Globus pallidus (tissue), 1 donor: ENCODE measurements at places on chromosomes 4 and X.

GRCh38 chr4:138833974-138834373 lies 181.6 kb upstream of the NOCT start:
- DNase-seq, result peak; percentile 9

- no peak for DNase-seq
These were observed 645.0 kb downstream of the PCDH7 start for GRCh38 chr4:31365006-31365690.

GRCh38 chr4:187268940-187269339 lies 545.3 kb upstream of the FAT1 start:
- no peak for DNase-seq

GRCh38 chrX:31099536-31100090 lies 27.8 kb upstream of the FTHL17 start:
- DNase-seq, result no peak

DNA sequence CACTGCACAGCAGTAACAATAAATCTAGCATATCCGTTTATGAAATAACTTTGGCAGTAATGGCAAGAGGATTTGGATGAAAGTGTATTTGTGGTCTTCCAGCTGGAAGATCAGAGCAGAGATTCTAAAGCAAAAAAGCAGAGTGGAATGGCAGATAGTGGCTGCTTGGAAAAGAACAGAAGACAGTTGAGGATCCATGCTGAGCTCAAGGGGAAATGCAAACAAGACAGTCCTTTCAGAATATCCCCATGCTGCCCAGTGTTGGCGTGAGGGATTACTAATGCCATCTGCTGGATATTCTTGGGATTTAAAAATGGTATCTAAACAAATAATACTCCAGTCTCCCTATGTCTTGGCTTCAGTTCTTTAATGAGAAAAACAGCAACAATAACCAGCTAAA lies 629.1 kb upstream of the ATOH1 start:
- DNase-seq, result peak; percentile 26

DNA sequence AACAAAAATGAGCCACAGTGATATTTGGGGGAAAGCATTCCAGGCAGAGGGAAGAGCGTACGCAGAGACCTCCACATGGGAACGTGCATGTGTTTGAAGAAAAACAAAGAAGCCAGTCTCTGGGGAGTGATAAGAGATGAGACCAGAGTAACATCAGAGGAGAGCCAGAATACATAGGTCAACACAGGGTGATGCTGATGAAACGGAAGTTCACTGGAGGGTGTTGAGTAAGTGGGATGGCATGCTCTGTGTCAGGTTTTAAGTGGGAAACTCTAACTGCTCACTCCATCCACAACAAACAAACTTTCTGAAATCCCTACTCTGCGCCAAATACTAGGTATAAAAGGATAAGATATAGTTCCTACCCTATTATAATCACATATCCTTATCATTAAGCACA lies 110.0 kb downstream of the ARHGAP6 start:
- no peak for DNase-seq

DNA sequence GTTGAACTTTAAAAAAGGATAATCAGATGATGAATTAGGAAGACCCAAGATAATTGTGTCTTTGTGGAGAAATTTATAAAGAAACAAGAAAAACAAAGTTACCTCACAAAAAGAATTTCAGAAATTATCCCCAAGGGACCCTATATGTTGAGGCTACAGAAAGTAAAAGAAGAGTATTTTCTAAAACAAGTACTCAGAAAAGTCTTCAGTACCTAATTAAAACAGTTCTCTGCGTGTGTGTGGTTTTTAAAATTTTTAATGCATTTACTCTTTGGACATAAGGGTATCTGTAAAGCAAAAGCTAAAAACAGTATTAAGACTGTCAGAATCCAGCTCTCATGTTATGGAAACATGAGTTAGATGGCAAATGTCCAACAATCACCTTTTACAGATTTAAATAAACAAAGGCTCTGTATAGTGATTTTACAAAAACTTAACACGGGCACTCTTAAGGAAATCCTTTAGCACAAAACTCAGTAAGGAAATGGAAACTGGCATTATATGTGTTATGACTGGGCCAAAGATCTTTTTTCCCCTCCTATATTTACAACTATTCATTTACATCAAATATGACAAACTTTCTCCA lies 187.5 kb downstream of the NSUN7 start:
- DNase-seq, result no peak

- no peak for DNase-seq
These were observed 29.6 kb downstream of the ADGRA3 start for GRCh38 chr4:22486276-22486675.

GRCh38 chrX:58025979-58026378 lies 115.7 kb upstream of the ZXDA start:
- peak; percentile 18 for DNase-seq

DNA sequence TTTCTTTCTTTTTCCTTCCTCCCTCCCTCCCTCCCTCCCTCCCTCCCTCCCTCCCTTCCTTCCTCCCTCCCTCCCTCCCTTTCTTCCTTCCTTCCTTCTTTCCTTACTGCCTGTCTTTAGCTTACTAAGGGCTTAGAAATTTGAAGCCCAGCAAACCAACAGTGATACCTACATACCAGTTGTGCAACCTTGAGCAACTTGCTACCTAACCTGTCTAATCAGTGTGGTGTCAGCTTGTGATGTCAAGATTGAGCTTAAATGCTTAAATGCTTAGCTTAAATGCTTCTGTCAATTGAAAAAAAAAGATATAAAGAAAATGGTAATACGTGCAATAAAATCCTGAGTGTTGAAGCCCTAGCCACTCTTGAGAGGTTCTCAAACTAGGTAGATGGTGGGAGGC lies 728.6 kb downstream of the TRIML1 start:
- DNase-seq, result no peak

DNA sequence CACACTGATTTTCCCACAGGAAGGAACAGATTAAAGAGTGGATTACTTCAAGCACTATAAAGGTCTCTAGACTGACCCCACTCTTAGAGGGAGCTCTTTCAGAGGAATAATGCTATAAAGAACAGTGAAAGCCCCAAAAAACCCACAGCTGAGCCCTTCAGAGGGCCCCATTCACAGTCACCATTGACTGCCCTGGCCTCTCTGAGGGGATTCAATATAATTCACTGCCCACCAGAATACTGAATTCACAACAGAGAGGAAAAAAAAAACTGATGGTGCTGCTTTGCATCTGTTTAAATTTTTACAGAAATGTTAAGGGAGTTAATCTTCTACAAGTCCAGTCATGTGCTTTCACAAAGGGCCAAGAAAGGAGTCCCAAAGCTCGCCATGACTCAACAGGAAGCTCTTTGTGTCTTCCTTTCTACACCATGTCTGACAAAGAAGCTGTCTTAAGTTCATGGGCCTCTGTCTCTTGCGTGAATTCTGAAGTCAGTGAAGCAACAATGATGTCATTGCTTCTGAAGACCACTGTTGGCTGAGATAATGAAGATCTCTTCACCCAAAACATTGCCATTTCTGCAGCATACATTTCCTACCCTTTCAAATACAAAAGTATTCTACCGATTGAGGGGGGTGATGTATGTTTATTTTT lies 174.9 kb downstream of the ADAMTS3 start:
- no peak for DNase-seq

- DNase-seq, result no peak
These were observed 136.9 kb upstream of the GUCY1A1 start for GRCh38 chr4:155529716-155530115.

DNA sequence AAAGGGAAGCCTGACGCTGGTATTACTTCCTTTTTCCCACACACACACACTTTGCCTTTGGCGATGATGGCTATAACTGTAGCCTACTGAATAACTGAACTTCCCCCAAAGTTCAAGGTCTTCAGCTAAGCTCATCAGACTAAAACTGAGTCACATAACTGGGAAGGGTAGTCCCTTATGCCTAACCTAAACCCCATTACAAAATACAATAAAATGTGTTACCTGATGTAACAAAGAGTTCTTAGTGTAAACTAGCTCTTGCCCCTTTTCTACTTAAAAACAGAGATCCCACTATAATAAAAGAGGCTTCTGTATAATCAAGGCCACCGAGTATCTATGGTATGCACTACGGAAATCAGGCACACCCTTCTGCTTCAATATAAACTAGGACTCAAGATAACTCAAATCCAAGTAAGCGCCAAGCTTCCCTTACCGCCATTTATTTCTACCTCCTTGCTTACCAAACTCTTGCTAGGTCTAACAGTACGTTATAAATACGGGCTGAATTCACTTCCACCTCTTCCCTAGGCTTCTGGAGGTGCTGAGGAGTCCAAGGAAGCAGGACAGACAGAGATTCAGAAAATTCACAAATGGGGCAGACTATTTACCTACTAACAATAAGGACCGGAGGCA lies 2.4 kb downstream of the OTUD4 start:
- peak; percentile 11 for DNase-seq

DNA sequence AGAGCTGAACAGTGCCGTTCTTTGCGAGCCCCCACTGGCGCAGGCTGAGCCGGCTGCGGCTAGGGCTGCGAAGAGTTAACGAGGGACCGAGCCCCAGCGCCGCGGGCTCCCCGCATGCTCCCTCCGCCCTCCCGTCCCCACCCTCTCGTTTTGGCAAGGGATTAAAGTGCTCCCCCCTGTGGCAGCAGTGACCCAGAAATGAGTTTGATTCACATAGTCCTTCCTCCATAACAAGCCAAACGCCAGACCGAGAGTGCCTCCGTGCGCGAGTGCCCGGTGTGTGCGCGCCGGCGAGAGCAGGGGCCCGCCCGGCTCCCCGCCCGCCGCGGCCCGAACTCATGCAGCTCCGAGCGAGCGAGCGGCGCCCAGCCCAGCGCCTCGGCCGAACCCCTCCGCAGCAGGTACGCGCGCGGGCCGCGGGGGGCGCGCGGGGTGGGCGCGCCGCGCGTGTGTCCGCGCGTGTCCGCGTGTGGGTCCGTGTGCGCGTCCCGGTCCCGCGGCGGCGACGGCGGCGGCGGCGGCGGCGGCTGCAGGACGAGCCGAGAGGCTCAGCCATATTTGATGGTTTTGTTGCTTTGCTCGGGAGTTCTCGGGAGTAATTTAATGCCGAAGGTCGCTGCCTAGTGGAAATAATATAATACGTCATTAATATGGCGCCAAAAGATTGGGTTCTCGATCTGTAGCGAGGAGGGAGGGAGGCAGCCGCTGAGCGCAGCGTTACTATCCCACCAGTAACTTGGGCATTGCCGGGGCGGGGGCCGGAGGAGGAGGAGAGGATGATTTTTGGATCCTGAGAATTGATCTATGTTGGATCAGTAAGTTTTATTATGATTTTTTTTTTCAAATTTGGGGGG lies at the start of gene JADE1:
JADE1 (plus strand) TSS at position 224 of the 854 bp plus-strand sequence. CDS start 22,059 bp downstream, outside the sequence.
- DNase-seq, result peak; percentile 92

GRCh38 chr4:129264008-129264657 lies 168.2 kb downstream of the C4orf33 start:
- no peak for DNase-seq

DNA sequence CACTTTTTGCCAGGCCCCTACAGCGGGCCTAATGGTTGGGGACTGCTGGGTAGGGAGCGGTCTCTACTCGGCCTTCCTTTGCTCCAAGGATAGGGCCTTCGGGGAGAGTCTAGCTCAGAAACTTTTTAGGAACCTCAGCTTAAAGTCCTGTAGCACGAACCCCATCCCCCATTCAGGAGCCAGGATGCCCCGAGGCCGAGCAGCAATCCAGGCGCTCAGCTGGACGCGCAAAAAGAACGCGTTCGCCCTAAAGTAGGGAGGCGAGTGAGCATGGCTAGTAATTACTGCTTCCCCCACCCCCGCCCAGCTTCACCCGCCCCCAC lies 9.7 kb downstream of the POU4F2 start:
- DNase-seq, result no peak

GRCh38 chr4:15847746-15848145 lies 69.6 kb downstream of the CD38 start:
- no peak for DNase-seq

DNA sequence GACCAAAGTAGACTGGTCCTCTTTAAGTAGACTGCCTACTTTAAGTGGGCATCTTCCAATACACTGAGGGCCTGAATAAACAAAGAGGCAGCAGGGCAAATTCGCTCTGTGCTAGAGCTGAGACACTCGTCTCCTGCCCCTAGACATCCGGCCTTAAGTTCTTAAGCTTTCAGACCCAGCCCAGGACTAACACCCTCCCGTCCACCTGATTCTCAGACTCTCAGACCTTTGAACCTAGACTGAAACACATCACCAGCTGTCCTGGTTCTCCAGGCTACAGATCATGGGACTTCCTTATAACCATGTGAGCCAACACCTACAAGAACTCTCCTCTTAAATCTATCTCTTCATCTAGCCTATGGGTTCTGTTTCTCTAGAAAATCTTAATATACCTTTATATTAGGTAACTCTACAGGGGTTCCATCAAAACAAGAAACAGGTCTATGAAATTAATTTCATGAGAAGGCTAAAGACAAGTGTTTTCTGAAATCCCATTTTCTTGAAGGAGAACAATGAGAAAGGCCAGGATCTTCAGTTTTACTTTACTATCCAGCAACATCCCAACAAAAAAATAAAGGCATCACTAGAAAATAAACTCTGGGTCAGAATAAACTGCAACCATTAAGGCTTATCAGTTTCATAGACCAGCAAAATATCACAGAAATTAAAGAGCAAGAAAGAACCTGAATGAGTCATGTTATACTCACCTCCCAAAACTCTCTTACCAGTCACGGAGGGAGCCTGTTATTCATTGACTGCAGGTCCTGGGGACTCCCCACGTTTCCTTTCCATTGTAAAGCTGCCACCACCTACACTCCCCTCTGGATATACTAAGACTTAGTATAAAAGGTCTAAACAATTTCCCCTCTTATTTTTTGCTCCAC lies 14.8 kb downstream of the ADGRA3 start:
- DNase-seq, result no peak

DNA sequence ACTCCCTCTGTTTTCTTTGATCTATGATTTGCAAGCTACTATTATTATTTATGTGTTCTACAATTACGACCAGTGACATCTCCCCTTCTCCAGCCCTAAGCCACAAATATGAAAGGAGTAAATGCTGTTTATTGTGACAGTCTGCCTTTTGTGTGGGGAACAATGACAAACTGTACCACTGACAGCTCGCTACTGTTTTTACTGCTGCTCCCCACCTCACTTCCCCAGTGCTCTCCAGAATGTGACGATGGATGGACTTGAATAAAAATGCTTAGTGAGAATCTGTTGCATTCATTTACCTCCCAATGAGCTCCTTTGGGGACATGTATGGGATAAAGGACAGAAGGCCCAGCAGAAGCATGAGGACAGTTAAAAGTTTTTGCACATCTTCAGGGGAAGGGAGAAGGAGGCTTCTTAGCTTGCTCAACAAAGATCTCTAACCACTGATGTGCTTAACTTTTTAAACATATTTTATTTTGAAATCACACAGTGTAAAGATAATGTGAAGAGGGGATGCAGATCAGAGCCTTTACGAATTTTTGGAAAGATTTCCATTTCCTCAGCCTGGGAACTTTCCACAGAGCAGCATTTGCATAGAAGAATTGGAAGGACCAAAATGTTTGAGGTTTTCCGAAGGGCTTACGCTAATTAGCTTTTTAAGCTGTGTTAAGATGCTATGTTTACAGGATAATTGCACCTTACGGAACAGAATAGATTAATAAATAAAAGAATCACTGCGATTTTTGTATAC lies 485.1 kb upstream of the TENM3 start:
- DNase-seq, result peak; percentile 61

GRCh38 chr4:76923619-76924357 lies 25.8 kb upstream of the SEPTIN11 start:
- no peak for DNase-seq

GRCh38 chrX:108049649-108050048 lies 4.8 kb downstream of the VSIG1 start:
- no peak for DNase-seq
